ENCODE measurements at places on chromosomes 1 and 21. TPM values are rescaled to one million over a fixed set of nuclear protein-coding genes. Genes with fewer than 3 reads are reported as not detected.

Gene MFSD2A
- total RNA-seq, result 3.1 TPM

Gene NCF2
- total RNA-seq, result not detected

Gene LMNA
- total RNA-seq, result 576 TPM

Gene ZYG11B
- total RNA-seq, result 25.3 TPM

Gene AIRE
- not detected for total RNA-seq

Gene LEMD1
- 0.72 TPM for total RNA-seq

Gene CRYZL1
- total RNA-seq, result 7.7 TPM

Gene SLC6A9
- total RNA-seq, result 0.77 TPM

Gene FCRL1
- total RNA-seq, result not detected

Gene GPR37L1
- total RNA-seq, result not detected

Gene PTPRF
- 8.7 TPM for total RNA-seq

Gene SLC9C2
- total RNA-seq, result not detected

Gene GPR52
- total RNA-seq, result 0.19 TPM

Gene EPS8L3
- not detected for total RNA-seq

Gene NBPF1
- 16.1 TPM for total RNA-seq

Gene OR2L5
- not detected for total RNA-seq

Gene ZMYND12
- 0.29 TPM for total RNA-seq

Gene MAN1C1
- 0.67 TPM for total RNA-seq

Gene RGSL1
- not detected for total RNA-seq

Gene TSPEAR
- total RNA-seq, result not detected

Gene RGS16
- 0.16 TPM for total RNA-seq

Gene MYOG
- not detected for total RNA-seq

Gene PLA2G5
- not detected for total RNA-seq

Gene ADAR
- 184 TPM for total RNA-seq

Gene FAM131C
- 0.26 TPM for total RNA-seq

Gene FCGR3B
- total RNA-seq, result not detected

Gene TMEM50A
- 99.5 TPM for total RNA-seq

Gene ESRRG
- 0.90 TPM for total RNA-seq

Gene RGS13
- total RNA-seq, result not detected

Data from SK-MEL-5 (cell line).